ENCODE measurements at places on chromosomes 5 and 9.
A peak's percentile ranks its signal among the peaks of the same experiment; 100 is the strongest.

- peak; percentile 70 for DNase-seq
Observed at GRCh38 chr9:90007516-90008440, 403.0 kb downstream of the GADD45G start.

DNA sequence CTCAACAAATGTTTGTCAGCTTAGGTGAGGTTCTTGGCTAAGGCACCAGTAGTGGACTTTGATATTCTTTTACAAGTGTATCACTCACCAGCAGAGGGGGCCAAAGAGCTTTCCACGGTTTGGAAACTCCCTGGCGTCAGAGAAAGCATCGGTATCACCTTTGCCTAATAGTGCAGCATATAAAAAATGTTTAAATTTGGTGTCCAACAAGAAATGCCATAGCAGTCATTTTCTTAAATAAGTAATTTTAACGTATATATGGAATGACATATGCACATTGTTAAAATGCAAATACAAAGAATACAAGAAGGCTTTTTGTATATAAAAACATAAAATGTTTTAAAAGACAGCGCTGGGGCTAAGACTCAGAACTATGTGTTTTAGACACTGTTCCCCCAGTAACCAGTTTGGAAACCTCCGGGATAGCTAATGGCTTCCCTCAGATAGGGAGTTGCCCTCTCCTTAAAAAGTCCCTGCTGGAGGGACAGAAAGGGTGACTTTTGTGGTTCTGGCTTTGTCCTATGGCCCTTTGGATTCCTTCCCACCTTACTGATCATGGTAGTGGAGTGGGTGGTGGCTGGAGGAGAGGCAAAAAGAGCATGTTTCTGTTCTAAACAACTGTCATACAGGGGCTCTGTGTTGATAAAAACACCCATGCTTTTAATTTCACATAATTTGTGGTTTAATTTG lies 124.6 kb downstream of the GPBP1 start:
- peak; percentile 49 for DNase-seq

GRCh38 chr5:132663771-132664695 lies 6.1 kb downstream of the IL13 start:
- DNase-seq = no peak

- DNase-seq = no peak
Observed at GRCh38 chr9:8062459-8062858, 262.9 kb upstream of the DMAC1 start.

All from fibroblast of skin of left biceps (primary cell).